Placental epithelial cell (primary cell): ENCODE measurements at places on chromosomes 13 and 19. TPM values are rescaled to one million over a fixed set of nuclear protein-coding genes. Genes with fewer than 3 reads are reported as not detected.

The ZNF730 gene
- total RNA-seq = 2.9 and 5.1 TPM in 2 replicates

The KLF1 gene
- not detected in 2 replicates for total RNA-seq

The AMH gene
- total RNA-seq = 1.5 and 2.0 TPM in 2 replicates

The SIGLEC9 gene
- total RNA-seq = not detected in 2 replicates

The ZNF682 gene
- total RNA-seq = 2.3 and 3.1 TPM in 2 replicates

The RASGRP4 gene
- not detected in 2 replicates for total RNA-seq

The UTP14C gene
- total RNA-seq = 11.0 and 11.3 TPM in 2 replicates

The NPAS1 gene
- 0.11 and 0.39 TPM in 2 replicates for total RNA-seq

The CEACAM5 gene
- total RNA-seq = not detected in 2 replicates

The ZNF723 gene
- not detected in 2 replicates for total RNA-seq

The ENOX1 gene
- 1.6 and 4.7 TPM in 2 replicates for total RNA-seq

The SIGLEC6 gene
- total RNA-seq = not detected in 2 replicates

The CYP2A6 gene
- not detected in 2 replicates for total RNA-seq

The ZNF154 gene
- total RNA-seq = 5.1 and 14.9 TPM in 2 replicates

The OR7G2 gene
- total RNA-seq = not detected in 2 replicates

The TEX30 gene
- 7.5 and 7.9 TPM in 2 replicates for total RNA-seq

The CYP2A13 gene
- total RNA-seq = not detected in 2 replicates

The PSPN gene
- total RNA-seq = 1.2 and 1.4 TPM in 2 replicates

The PAK4 gene
- 15.7 and 17.3 TPM in 2 replicates for total RNA-seq

The SLC15A1 gene
- total RNA-seq = not detected in 2 replicates

The TIMM44 gene
- 31.4 and 32.9 TPM in 2 replicates for total RNA-seq

The C19orf38 gene
- total RNA-seq = 0.39 and 0.65 TPM in 2 replicates

The TJP3 gene
- total RNA-seq = 0.39 TPM in 1 of 2 replicates, not detected in the other

The CRLF1 gene
- 0.87 and 3.1 TPM in 2 replicates for total RNA-seq

The UHRF1 gene
- 25.9 and 26.8 TPM in 2 replicates for total RNA-seq

The TNNI3 gene
- 0.43 TPM in 1 of 2 replicates, not detected in the other for total RNA-seq

The FXYD3 gene
- total RNA-seq = 0.39 TPM in 1 of 2 replicates, not detected in the other

The SYNGR4 gene
- total RNA-seq = not detected in 2 replicates

The PCDH9 gene
- 25.8 and 49.9 TPM in 2 replicates for total RNA-seq

The MEF2B gene
- total RNA-seq = 0.39 TPM in 1 of 2 replicates, not detected in the other

The TICAM1 gene
- total RNA-seq = 3.3 and 3.5 TPM in 2 replicates

The FCER2 gene
- total RNA-seq = not detected in 2 replicates

The FRY gene
- total RNA-seq = 0.11 and 0.39 TPM in 2 replicates

The TFPT gene
- 9.5 and 10.6 TPM in 2 replicates for total RNA-seq

The STAP2 gene
- 51.0 and 60.1 TPM in 2 replicates for total RNA-seq

The ZNF429 gene
- total RNA-seq = 10.4 and 18.1 TPM in 2 replicates

The PNMA8A gene
- under 0.01 and 1.1 TPM in 2 replicates for total RNA-seq

The IZUMO4 gene
- 0.65 and 3.5 TPM in 2 replicates for total RNA-seq

The RFPL4AL1 gene
- total RNA-seq = not detected in 2 replicates

The IGFL3 gene
- not detected in 2 replicates for total RNA-seq

The PODNL1 gene
- total RNA-seq = 0.39 and 0.43 TPM in 2 replicates

The KCNJ14 gene
- 0.33 and 0.79 TPM in 2 replicates for total RNA-seq

The CPB2 gene
- total RNA-seq = 1.6 TPM in 1 of 2 replicates, not detected in the other

The EBI3 gene
- 0.79 and 1.2 TPM in 2 replicates for total RNA-seq

The DHDH gene
- total RNA-seq = 1.2 TPM in 1 of 2 replicates, not detected in the other
